ENCODE measurements at places on chromosomes 1 and 21.

DNA sequence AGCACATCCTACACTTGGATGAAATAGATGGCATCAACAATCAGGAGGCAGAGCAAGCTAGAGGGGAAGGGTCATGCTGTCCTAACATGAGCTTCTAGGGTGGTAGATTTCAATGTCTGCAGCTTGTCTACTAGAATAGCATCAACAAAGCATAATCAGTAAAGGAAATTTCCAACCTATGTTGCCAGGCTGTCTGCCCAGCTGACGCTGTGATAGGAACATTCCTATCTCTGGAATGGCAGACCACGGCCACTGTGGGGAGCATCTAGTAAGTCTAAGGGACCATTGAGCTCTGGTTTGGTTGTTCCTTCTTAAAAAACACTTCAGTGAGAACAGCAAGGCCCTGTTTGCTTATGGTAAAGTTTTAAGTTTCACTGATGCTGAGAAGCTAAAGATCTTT is 206.8 kb downstream of the PAPPA2 start:
- no peak for DNase-seq

DNA sequence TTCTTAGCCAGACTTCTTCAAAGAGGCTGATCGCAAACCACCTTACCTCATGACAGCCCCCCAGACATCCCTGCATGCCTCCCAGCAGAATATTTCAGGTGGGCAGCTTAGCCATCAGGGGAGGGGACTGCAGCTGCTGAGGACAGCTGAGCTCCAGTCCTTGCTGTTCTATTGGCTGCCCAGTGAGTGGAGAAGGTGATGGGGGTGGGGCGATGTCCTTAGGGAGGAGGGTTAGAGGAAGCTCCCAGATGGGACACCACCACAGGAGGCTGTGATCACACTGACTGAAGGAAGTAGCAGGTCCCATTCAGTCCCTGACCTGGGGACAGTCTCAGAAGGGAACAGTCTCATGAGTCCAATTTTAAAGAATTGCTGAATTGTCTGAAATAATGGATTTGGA is 38.3 kb downstream of the GJA5 start:
- no peak for DNase-seq

- no peak for DNase-seq
Observed at GRCh38 chr1:42927920-42928505, 30.7 kb downstream of the SLC2A1 start.

DNA sequence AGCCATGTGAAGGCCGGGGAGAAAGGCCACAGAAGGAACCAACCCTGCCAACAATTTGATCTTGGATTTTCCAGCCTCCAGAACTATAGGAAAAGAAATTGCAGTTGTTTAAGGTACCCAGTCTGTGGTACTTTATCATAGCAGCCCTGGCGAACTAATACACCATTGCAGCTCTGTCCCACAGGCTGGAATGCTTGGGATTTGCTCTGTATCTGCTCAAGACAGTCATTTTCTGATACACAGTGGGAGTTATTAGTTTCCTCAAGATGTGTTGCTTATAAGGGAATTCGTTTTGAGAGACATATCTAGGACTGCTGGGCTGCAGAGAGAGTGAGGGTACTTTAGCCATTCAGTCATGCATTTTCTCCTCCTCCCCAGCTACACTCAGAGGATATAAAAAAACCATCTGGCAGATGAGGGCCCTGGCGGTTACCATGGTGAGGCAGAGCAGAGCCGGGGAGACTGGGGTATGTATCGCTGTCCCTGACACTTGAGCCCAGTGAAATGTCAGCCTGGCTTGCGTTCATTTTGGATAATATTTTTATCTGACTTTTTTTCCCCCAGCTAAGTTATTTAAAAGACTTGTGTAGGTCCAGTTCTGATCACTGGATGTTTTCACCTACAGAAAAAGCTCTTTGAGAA is 104.6 kb downstream of the DIRAS3 start:
- DNase-seq = no peak

GRCh38 chr1:33399375-33399774 is 31.5 kb downstream of the PHC2 start:
- DNase-seq = no peak

- no peak for DNase-seq
Observed at GRCh38 chr1:88735909-88736308, 51.8 kb downstream of the PKN2 start.

DNA sequence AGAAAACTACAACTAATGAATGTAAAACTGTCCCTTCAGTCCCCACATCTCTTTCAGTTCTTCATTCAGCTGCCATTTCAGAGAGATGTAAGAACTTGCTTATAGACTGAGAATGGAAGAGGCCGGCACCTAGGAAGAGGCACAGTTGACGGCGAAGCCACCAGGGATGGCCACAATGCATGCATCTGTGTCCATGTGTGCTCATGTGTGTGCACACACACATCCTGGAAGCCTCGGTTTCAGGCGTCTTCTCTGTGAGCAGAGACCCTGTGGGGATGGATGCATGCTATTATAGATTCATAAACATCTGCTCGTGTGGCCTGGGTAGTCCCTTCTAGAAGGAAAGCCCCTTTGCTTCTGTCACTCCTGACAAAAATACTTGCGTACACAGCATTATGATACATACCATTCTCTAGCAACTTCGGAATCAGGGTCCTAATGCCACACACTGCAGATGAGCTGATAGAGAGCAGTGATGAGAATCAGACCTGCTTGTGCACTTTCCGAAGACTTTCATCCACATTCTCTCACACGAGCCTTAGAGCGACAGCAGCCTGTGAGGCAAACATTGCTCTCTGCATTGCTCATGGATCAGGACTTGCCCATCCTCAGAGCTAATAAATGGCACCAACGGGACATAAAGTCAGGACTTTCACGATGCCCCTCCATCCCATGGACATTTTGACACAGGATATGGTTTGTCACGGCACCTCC is 12.4 kb upstream of the GPR61 start:
- DNase-seq = no peak

DNA sequence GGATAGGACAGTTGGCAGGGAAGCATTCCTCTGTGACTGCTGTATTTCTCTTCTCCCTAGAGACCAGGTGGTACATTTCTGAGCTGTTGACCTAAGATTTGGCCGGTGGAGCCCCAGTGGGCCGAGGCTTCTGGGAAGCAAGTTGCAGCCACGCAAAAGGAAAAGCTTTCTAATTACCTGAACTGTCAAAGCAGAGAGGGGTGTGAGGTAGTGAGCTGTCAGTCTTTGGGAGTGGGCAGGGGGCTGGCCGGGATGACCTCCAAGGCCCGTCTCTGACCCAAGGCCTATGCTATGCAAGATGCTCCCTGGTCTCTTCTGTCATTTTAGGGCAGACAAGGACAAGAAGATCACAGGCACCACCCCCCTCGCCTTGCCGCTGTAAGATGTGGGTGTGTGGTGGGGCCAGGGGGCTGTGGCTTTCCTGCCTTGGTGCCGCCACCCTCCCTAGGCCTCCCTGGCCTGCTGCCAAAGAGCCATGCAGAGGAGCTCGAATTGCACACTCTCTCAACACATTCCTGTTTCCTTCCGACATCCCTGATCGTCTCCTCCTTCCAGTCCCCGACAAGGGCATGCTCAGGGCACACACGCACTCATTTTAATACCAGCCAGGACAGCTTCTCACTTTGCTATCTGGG is 7.7 kb downstream of the PADI1 start:
- peak; percentile 73 for DNase-seq

DNA sequence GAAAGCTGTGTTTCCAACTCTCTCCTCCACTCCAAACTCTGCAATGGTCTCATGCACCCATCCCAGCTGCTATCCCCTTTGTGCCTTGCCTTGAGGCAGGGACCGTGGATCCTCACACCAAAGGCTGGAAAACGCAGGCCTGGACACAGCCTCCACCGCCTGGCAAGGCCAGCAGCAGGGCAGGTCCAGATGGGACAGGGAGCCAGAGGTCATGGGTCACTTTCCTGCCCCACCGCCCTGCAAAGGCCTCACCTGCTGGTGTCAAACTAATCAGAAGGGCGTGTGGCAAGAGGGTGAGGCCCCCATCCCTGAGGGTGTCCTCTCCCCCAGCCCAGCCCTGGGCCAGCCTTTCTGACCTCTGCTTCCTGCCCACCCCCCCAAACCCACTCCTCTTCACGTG is 106.3 kb downstream of the PAX7 start:
- DNase-seq = no peak

DNA sequence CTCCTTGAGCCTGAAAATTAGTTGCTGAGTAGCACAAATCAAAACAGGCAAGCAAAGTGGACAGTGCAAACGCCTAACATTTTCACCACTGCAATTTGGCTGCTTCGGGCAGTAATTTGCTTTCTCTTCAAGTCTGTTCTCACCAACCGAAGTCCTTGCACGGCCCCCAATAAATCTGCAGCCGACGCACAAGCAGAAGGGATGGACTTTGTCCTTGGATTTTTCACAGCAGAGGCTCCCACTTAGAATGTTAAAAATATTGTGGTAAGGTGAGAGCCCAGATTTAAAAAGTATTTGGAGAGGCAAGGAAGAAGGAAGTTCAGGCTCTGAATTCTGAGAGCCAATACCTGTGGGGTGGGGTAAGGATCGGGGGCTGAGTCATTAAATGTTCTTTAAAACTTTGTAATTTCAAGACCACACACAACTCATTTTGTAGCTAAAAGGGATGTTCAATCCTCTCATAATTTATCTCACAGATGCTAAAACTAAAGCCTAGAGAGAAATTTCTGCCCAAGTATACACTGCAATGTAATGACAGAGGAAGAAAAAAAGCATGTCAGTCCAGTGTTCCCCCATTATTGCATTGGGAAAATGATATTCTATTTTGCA is 6.2 kb downstream of the CD247 start:
- DNase-seq = no peak

DNA sequence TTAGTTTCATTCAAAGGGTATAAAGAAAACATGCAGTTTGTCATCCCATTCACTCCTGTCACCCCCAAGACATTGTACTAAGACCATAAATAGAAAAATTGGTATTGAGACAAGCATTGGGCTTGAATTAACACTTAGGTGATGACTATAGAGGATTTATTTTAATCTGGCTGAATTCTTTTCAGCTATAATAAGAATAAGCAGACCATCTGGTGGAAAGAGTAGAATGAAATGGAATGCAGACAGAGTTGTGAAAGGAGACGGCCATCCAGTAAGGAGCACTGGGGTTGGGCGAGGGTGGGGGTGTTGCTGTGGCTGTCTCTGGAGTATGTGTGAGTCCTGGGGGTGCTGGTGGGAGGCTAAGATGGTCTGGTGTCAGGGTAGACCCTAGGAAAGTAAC is 125.0 kb upstream of the IVNS1ABP start:
- DNase-seq = peak; percentile 77

DNA sequence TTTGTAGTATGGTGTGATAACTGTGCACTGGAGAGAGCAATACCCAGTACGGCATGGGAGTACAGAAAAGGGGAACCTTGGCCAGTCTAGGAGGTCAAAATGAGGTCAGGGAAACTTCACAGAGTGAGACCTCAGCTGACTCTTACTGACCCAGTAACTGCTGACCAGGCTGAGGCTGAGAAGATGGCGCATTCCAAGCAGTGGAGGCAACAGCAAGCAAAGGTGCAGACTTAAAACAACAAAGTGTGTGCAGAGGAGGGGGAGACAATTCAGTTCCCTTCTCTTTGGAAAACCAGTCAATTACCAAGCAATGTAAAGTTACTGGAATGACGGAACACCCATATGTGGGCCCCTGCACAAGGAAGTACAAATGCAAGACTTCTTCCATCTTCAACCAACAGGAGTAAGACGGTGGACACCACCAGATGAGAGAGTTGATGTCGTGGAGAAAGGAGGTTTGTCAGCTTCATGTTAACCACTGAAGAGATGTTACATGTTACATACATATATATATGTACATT is 54.6 kb upstream of the PRDX6 start:
- no peak for DNase-seq

GRCh38 chr1:155981266-155982088 is 3.1 kb upstream of the ARHGEF2 start:
- DNase-seq = peak; percentile 79

DNA sequence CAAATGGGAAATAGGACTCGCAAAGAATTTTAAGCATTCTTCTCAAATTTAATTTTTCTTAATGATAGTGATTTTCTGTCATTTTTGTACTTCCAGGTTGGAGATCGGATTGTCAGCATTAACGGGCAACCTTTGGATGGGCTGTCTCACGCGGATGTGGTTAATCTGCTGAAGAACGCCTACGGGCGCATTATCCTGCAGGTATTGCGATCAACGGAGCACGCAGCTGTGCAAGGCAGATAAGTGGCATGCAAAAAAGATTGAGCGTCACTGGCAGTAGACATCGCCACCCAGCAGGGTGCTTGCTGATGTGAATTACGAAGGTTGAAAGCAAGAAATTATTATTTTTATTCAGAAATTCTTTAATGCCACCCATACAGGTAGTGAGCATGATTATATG is 65.9 kb upstream of the L1TD1 start:
- DNase-seq = no peak

- DNase-seq = no peak
Observed at GRCh38 chr1:94425821-94426484, 7.8 kb downstream of the ABCD3 start.

DNA sequence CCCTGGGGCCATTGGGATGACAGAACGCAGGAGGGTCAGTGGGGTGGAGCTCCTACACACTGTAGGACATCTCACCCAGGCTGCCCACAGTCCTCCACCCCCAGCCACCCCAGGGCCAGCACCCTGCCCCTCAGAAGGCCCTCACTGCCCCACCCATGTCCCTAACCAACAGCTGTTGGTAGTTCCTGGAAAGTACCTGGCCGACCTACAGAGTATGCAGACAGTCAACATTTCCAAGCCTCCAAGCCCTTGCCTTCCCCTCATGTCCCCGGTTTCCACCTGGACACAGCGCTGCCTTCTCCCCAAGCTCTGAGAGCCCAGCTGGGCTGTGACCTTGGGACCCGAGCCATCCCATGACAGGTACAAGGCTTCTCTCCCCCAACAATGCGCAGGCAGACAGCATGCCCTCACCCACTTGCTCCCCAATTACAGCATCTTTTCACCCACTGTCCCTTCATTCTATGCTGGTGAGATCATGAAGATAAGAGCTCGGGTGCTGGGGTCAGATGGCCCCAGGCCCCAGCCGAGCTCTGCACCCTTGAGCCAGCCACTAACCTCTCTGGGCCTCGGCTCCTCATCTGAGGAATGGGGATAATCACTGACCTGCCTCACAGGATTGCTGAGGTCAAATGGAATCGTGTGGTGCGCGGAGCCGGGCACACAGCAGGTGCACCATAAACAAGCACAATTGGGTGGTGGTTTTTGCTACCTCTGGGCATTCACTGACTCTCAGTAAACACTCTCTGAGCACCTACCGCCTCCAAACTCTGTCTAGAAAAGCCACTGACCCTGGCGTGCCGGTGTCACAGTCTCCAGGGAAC is 11.2 kb downstream of the LAPTM5 start:
- DNase-seq = no peak

- DNase-seq = no peak
Observed at GRCh38 chr1:9059891-9060744, 9.3 kb downstream of the SLC2A5 start.

GRCh38 chr1:180964595-180964994 is 51.9 kb downstream of the KIAA1614 start:
- no peak for DNase-seq

- no peak for DNase-seq
Observed at GRCh38 chr1:169465281-169465680, 20.5 kb downstream of the SLC19A2 start.

GRCh38 chr1:93296555-93297154 is 49.1 kb upstream of the DR1 start:
- no peak for DNase-seq
